ENCODE measurements at places on chromosomes 1 and 21.

GRCh38 chr1:44999232-44999631 lies 11.9 kb downstream of the HECTD3 start:
- DNase-seq, result no peak

- no peak for DNase-seq
Measured at GRCh38 chr1:61253059-61253735, 170.8 kb downstream of the NFIA start.

DNA sequence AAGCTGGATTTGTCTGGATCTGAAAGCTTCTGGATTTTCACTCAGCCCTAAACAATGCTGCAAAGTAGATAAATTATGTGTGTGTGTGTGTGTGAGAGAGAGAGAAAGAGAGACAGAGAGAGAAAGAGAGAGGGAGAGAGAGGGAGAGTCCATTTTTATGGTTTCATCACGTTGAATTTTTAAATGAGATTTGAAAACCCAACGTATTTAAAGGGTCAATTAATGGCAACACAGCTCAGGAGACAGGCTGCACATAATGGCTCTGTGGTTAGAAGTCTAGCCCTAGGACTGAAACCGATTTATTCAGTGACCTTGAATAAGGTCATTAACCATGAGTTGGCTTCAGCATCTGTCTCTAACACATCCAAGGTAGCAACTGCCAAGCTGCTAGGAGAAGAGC lies 35.3 kb upstream of the FMN2 start:
- DNase-seq, result no peak

- DNase-seq, result no peak
Measured at GRCh38 chr1:48338257-48338656, 115.7 kb downstream of the SLC5A9 start.

GRCh38 chr1:202577381-202577780 lies 132.9 kb downstream of the SYT2 start:
- DNase-seq, result no peak

- DNase-seq, result no peak
Measured at GRCh38 chr1:212478467-212479025, 45.8 kb downstream of the NENF start.

GRCh38 chr1:167964646-167965045 lies 27.8 kb upstream of the MPC2 start:
- DNase-seq, result no peak

DNA sequence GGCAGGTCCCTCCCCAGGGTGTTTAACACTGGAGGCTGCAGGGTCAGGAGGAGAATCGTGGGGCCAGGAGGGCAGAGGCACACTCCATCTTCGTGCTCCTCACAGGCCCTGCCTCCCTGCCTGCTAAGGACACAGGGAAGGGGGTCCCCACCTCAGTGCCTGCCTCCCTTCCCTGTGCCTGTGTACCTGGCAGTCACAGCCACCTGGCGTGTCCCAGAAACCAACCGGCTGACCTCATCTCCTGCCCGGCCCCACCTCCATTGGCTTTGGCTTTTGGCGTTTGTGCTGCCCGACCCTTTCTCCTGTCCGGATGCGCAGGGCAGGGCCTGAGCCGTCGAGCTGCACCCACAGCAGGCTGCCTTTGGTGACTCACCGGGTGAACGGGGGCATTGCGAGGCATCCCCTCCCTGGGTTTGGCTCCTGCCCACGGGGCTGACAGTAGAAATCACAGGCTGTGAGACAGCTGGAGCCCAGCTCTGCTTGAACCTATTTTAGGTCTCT lies 623 bp upstream of the BGLAP start:
- no peak for DNase-seq

- no peak for DNase-seq
Measured at GRCh38 chr1:58919226-58919958, 135.5 kb upstream of the JUN start.

GRCh38 chr1:204711103-204711946 lies 25.8 kb upstream of the LRRN2 start:
- DNase-seq, result no peak

DNA sequence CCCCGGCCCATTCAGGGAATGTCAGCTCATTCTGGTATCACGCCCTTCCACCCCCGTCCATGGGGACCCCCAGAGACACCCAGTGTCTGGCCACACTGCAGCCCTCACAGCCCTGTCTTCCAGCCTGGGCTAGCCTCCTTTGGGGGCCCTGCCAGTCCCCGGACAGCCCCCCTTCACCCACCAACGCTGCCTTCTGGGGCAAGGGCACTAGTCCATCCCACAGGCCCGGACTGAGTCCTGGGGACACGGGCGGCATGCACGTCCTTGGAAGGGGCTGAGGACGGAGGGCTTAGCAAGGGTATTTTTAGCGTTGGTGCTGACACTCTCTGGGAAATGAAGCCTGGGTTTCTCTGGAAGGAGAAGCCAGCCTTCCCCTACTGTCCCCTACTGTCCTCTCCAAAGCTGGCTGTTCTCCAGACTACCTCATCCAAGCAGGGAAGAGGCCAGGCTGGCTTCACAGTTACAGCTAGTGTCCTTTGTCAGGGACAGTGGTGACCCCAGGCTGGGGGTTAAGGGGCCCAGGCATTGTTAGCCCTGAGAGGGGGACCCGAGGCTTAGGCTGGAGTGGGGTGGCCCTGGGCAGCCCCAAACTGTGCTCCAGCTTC lies 39.5 kb downstream of the COQ8A start:
- no peak for DNase-seq

DNA sequence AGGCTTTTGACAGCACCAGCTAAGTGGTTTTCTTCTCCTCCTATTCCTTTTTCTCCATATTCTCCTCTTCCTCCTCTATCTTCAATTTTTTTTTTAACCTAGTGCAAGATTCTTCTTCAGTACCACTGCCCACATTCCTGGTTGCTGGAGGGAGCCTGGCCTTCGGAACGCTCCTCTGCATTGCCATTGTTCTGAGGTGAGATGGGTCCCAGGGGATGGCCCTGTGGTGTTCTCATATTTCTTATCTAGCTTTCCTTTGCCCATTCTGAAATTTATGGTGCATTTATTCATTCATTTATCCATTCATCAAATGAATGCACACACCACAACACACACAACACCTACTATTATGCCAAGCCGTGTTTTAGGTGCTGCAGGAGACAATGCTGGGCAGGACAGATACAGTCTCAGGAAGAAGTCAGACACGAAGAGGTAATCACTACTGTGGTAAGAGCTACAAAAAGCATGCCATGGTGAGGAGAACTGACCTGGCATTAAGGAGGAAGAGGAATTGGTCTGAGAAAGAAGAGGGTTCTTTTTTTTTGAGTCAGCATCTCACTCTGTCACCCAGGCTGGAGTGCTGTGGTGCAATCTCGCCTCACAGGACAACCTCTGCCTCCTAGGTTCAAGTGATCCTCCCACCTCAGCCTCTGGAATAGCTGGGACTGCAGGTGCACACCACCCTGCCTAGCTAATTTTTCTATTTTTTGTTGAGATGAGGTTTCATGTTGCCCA lies 47.5 kb upstream of the TDRD10 start:
- no peak for DNase-seq

DNA sequence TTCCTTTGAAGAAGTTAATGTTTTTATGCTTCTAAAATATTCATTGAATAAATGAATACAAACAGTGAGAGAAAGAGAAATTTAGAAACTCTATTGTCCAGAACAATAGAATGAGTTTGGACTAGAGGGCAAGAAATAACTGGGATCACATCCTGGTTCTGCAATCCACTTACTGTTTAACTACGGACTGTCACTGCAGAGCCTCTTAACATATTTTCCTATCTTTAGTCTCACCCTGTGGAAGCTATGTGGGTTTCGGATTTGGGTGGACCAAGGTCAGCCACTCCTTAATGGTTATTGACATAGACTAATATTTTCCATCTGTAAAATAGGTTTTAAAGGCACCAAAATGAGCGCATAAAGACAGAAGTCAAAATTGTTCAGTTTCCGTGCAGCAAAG lies 116.6 kb downstream of the UBE2U start:
- DNase-seq, result no peak

- no peak for DNase-seq
Measured at GRCh38 chr21:37877888-37878684, 38.2 kb downstream of the KCNJ6 start.

DNA sequence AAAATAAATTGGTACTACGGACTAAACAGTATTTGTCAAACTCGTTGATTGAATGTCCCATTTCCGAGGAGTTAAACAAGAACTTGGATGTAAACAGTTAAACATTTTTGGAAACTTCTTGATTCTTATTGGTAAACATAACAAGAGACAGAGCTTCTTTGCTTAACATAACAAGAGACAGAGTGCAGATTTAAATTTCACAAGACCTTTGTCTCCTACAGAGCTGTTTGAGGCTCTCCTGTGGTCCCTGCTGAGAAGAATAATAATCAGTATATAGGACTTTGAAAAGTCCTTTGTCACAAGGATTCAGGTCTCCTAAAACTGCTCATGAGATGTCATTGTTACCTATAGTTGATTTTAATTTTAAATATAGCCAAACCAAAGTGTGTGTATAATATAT lies 170.6 kb upstream of the C21orf91 start:
- no peak for DNase-seq

- no peak for DNase-seq
Measured at GRCh38 chr1:202076050-202076511, 46.6 kb upstream of the GPR37L1 start.

DNA sequence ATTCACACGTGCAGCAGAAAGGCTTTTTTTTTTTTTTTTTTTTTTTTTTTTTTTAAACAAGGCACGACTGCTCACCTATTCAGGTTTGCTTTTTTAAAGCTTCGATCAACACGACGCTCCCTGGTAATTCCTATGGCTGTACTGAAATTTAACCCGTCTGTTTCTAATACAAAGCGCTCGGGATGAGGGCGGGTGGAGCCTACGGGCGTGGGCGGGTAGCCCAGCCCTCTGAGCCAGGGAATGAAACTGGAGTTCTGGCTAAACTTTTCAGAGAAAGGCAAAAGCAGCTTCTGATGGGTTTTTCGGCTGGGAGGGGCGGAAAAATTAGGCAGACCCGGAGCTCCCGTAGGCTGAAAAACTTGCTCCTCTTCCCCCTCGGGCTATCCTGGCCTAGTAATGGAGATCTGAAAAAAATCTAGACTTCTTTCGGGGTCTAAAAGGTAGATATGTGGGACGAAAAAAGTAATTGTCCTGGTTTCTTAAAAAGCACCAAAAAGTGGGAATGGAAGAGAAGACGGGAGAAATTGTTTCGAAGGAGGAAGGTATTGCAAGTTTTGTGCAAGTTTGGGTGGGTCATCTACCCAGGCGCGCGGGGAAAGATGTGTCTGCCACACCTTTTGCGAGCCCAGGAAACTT lies 7.4 kb downstream of the NR5A2 start:
- no peak for DNase-seq

DNA sequence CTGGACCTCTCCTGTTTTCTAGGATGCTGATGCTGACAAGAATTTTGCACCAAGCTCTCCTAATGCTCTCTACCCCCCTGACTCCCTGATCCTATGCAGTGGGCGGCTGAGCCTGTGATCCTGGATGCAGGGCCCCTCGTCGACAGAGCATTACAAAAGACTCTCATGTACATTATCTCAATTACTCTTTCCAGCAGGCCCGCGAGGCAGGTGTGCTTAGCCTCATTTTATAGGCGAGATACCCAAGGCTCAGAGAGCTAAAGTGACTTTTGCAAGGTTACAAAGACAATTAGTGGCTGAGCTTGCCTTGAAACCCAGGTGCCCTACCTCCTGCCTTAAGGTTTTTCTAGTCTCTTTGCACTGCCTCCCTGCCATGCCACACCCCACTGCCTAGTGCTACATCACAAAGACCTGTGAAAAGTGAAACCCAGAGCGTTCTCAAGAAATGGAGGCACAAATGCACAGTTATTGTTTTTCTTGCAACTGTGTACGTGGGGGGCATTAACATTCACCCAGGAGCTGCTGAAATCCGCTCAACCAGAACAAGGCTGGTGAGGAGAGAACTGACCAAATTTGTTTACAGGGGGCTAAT lies 10.0 kb upstream of the C8A start:
- DNase-seq, result no peak

- no peak for DNase-seq
Measured at GRCh38 chr21:46092811-46093667, 4.9 kb upstream of the COL6A2 start.

DNA sequence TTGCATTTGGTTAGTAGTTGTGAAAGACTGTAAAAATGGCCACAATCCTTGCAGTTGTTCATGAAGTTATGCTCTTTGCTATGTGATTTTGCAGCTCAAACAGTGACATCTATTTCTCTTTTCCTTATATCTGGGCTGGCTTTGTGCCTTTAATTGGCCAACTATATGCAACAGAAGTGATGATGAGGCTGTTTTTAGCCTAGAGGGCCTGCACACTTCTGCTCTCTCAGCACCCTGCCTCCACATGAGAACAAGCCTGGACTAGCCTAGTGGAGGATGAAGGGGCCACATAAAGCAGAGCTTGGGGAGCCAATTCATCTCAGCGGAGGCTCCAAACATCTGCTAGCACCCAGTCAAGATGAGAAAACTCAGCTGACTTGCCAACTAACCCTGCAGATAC lies 339.8 kb downstream of the OMA1 start:
- DNase-seq, result no peak

GRCh38 chr1:245054507-245055270 lies 100.1 kb upstream of the KIF26B start:
- DNase-seq, result no peak

GRCh38 chr1:201383647-201384405 lies 6.3 kb upstream of the TNNT2 start:
- DNase-seq, result no peak

DNA sequence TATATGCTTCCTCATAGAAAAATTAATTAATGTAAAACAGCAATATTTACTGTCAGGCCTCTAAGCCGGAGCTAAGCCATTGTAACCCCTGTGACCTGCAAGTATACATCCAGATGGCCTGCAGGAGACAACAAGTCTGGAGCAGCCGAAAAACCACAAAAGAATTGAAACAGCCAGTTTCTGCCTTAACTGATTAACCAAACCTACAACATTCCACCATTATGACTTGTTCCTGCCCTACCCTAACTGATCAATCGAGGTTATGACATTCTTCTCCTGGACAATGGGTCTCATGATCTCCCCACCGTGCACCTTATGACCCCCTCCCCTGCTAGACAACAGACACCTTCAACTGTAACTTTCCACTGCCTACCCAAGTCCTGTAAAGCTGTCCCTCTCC lies 205.8 kb upstream of the DUSP10 start:
- DNase-seq, result no peak

DNA sequence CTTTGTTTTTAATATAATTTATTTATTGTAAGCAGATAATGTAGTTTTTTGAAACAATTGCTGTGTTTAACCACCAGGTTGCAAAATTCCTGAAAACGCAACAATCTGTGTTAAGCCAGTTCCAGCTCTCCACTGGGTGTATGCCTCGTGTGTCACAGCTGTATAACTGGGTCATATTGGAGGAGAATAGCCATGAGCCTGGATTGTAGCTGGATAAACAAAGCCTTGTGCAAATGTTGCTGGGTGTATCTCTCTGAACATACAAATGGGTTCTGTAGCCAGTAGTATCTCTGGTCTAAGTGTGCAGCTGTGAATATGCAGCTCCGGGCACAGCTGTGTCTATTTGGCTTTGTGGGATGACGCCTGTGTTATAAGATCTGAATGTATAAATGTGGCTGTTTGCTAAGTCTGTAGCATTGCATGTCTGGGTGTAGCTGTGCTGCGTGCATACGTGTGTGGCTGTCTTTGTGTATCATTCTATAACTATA lies 2.8 kb downstream of the TCEA3 start:
- DNase-seq, result no peak

Data from activated naive CD4-positive, alpha-beta T cell (primary cell).